ACHN (cell line): ENCODE measurements at places on chromosomes 3 and 15.

DNA sequence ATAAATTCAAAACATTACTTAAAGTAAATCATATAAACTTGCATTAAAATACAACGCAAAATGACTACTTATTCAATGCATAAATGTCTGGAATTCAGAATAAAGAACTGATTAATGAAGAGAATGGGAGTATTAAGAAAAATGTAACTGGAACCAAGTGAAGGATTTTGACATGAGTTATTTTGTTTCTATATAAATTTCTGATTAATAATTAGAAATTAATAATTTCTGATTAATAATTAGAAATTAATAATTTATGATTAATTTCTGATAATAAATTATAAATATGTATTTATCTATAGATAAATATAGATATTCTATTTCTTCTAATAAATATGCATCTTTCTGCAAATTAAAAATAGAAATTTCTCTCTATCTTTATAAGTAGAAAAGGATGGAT, 160.0 kb upstream of the STRIT1 start:
- no peak for DNase-seq

DNA sequence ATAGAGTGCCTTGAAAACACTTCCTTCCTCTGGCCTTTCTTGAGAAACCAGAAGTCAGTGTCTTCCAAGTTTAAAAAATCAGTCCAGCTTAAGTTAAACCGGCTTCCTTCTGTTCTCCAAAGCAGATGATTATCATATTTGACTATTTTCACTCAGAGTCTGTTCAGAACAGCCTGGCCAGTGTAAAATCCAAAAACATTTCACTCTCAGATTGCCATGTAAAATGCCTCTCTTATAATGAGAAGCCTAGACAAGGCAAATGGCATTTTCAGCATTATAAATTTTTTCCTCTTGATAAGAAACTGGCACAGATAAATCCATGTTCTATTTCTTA, 193.5 kb downstream of the TNIK start:
- no peak for DNase-seq

DNA sequence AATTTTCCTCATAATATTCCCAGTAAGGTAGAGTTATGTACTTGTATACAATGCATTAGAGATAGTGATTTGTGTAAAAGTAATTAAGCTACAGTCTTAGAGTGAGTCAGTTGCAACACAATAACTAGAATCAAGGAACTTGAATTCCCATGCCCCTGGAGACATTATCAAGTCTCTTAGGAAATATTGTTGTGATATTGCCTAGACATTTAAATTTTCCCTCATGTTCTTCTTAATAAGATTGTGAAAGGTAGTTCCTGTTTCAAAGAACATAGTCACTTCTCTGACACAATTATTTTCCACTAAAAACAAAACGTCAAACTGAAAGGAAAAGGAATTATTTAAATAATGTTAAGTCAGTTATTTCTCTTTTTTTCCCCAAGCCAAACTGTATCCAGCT, 13.0 kb upstream of the ATP1B3 start:
- DNase-seq, result no peak

DNA sequence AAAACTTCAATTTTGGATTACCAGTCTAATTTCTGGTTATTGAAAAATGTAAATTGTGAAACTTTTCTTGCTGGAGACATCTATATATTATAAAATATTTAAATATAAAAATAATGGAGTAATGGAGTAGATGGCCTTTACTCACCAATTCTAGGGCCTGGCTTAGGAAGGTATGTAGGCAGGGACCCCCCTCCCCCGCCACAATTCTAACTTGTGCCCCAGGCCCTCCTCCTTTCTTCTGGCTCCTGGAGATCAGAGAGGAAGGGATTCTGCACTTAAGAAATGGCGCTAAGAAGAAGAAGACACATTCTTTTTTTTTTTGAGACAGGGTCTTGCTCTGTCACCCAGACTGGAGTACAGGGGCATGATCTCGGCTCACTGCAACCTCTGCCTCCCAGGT, 49.5 kb downstream of the CGNL1 start:
- no peak for DNase-seq

DNA sequence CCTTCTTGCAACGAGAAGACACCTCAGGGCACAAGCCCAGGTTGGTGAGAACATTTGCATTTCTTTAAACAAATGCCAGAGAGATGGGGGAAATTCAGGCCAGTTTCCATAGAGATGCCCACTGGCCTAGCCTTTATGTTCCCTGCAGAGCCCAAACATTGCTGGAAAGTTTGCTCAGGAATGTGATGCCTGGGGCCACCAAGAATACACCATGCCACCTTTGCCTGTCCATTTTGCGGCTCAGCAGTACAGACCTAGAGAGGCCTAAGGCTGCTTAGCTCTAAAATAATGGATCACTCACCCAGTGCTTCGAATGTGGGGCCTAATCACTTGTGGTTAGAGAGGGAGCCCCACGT, 210.0 kb downstream of the RPLP1 start:
- no peak for DNase-seq

DNA sequence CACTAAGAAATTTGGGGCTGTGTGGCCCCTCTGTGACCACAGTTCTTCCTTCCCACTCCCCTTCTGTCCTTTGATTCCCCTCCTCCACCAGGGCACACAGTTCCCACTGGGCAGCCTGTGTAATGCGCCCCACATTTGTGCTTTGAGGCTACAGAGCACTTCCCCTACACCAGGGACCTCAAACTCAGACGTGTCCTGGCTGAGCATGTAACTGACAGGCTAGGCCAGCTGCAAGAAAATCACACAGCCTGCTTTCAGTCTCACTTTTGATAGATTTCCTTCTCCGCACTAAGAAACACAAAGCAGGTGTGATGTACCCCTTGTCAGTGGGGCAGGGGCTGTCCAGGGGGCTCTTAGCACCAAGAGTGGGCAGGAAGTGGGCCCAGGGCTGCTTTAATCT, 29.6 kb downstream of the PRKCD start:
- DNase-seq, result no peak

DNA sequence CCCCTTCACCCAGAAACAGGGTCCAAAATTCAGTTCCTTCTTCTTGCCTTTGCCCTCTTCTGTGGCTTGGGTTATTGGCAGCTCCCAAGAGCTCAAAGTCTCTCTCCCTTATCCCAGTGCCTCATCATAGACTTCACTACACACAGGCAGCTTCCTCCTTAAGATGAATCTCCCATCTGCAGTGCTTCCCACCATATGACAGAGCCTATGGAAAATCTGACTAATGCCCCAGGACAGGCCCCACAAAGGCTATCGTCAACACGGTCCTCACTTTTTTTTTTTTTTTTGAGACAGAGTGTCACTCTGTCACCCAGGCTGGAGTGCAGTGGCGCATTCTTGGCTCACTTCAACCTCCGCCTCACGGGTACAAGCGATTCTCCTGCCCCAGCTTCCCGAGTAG, 194.1 kb downstream of the MEX3B start:
- no peak for DNase-seq

GRCh38 chr3:4720316-4721075, 227.3 kb downstream of the ITPR1 start:
- peak; percentile 69 for DNase-seq

GRCh38 chr3:183541235-183541655, 14.3 kb downstream of the KLHL6 start:
- DNase-seq, result no peak

- DNase-seq, result no peak
These were observed 87.9 kb downstream of the IL12A start for GRCh38 chr3:160076519-160076918.

- DNase-seq, result peak; percentile 33
These were observed 47.7 kb downstream of the PXYLP1 start for GRCh38 chr3:141279077-141279967.
